ENCODE measurements at places on chromosomes 2 and 18.

DNA sequence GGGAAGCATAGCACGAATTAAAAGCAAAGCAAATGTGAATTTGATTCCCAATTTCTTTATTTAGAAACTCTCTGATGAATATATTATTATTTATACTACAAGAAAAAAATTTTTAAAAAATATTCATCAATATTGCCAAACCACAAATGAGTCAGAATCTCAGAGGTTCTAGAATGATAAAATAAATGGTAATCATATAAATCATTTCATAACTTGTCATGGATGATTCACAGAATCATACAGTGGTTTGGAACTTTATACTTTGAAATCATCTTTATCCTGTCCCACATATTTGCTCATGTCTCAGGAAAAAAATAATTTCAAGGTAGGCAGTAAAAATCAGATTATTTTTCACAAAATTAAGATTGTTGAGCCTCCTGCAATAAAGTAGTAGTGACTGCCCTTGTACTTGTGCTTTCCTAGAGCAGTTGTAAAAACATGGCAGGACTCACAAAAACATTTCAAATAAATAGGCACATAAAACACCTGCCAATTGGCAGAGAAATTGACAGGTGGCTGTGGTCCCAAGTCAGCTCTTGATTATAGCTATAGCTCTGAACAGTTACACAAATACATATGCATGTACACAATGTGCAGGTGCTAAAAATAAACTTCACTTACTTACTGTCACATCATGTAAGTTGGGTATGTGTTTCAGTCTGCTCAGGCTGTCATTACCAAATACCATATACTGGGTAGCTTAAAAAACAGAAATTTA is 273.9 kb upstream of the SESTD1 start:
- no peak for DNase-seq

- no peak for DNase-seq
Observed at GRCh38 chr18:79584491-79585394, 94.9 kb upstream of the CTDP1 start.

DNA sequence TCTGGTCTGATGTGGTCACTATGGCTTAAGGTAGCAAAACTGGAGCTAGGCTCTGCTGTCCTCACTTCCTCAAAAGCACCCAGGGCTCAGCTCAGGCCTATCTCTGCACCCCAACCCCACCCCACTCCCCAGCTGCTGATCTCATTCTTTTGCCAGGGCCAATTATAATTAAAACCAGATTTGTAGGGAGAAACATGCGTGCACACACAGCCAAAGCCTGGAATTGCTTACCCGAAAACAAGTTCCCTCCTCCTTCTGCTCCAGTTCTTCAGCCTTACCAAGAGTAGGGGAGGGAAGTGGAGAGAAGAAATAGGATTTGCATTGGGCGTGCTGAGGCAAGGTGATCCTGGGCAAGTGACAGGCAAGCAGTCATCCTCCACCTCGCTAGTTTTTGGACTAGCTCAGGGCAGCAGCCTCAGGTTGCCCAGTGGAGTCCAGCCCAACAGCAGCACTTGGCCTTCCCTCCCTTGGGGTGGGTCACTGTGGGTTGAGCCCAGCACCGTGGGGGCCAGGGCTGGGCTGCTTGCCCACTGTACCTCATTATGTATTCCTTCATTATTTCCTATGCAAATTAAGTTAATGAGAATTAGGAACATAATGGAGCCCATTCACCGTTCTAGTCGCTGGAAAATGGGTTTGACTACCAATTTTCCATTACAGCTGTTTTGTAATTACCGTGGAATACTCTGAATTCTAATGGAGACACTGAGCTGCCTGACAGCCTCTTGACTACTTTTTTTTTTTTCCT is 199.1 kb upstream of the CELF4 start:
- DNase-seq, result no peak

- no peak for DNase-seq
Observed at GRCh38 chr18:55406451-55406991, 181.5 kb downstream of the TCF4 start.

GRCh38 chr2:69184224-69184623 is 171.2 kb downstream of the ANTXR1 start:
- no peak for DNase-seq

DNA sequence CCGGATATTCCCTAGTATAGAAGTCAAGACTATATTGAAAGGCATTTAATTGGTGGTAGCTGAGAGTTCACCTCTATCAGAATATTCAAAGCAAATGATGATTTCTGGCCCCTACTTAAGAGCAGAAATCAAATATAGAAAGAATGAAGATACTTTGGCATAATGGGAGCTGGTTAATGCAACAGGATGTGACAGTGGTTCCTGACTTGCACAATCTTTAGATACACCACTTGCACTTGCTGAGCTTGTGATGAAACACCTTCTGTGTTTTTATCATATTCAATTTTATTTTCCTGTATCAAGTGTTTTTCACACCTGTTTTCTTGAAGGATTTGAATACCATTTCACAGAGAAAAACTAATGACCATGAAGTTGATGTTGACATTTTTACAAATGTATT is 124.1 kb upstream of the CDH19 start:
- no peak for DNase-seq

DNA sequence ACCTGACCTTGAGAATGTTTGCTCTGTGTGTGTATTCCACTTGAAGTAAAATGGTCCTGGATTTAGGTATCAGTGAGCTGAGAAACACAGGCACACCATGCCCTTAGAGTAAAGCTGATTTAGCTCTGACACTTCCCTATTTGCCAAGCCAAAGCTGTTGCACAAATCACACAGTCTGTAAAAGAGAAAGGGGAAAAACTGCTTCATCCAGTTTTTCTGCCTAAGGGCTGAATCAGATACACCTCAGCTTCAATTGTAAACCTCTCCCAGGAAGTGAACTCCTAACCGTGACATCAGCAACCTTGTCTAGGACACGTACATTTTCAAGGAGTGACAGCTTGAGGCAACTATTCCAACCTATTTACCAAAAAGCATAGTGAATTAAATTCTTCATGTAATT is 150.4 kb downstream of the NR4A2 start:
- DNase-seq, result no peak

- DNase-seq, result no peak
Observed at GRCh38 chr2:217706095-217706494, 296.7 kb downstream of the TNS1 start.

- DNase-seq, result no peak
Observed at GRCh38 chr18:68847219-68847837, 49.4 kb downstream of the CCDC102B start.

GRCh38 chr2:96148410-96149217 is 3.4 kb upstream of the DUSP2 start:
- DNase-seq, result peak; percentile 97

DNA sequence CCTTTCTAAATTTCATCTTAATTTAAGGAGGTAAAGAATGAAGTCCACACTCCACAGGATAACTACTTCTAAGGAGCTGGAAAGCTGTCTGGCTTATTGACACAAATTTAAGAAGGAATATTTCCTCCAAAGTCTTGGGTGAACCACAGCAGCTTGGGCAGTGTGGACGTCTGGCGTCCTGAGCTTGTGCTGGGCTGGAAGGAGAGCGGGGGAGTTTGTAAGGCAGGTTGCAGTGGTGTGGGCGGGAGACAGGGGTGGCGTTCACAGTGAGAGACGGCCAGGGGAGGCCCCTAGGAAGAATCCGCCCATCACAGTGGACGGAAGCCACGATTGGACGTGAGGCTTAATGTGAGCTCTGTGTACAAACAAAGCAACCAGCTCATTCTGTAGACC is 25.7 kb downstream of the ADI1 start:
- DNase-seq, result no peak

DNA sequence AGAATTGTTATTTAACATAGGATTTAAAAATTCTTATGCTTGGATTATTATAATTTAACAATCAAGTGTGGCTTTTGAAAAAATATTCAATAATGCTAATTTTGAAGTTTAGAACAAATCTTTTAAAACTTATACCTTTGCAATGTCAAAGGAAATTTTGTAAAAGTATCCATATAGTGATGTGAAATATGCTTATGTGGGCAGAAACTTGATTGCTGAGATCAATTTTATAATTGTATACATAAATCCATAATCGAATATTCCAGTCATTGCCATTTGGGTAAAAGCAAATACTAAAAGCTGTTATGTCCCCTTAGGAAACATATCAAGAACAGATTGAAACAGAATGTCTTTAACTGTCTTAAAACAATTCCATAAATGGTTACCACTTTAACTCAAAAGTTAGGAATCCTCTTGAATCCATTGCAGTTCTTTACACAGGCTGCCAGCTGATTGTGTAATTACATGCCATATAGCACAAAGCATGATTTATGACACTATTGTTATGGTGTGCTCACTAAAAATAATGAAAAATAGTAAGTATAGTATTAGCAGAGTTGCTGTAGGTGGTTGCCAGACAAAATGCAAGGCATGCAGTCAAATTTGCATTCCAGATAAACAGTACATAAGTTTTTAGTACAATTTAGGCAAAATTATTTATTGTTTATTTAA is 24.2 kb downstream of the PLCL1 start:
- DNase-seq, result no peak

GRCh38 chr2:109377976-109378375 is 235.8 kb downstream of the SEPTIN10 start:
- no peak for DNase-seq

GRCh38 chr2:158928515-158928914 is 39.9 kb upstream of the TANC1 start:
- no peak for DNase-seq

GRCh38 chr2:152376968-152377367 is 42.0 kb downstream of the FMNL2 start:
- DNase-seq, result no peak

- DNase-seq, result no peak
Observed at GRCh38 chr2:206615417-206616089, 26.7 kb upstream of the FAM237A start.

GRCh38 chr18:48740068-48740440 is 201.2 kb downstream of the CTIF start:
- no peak for DNase-seq

DNA sequence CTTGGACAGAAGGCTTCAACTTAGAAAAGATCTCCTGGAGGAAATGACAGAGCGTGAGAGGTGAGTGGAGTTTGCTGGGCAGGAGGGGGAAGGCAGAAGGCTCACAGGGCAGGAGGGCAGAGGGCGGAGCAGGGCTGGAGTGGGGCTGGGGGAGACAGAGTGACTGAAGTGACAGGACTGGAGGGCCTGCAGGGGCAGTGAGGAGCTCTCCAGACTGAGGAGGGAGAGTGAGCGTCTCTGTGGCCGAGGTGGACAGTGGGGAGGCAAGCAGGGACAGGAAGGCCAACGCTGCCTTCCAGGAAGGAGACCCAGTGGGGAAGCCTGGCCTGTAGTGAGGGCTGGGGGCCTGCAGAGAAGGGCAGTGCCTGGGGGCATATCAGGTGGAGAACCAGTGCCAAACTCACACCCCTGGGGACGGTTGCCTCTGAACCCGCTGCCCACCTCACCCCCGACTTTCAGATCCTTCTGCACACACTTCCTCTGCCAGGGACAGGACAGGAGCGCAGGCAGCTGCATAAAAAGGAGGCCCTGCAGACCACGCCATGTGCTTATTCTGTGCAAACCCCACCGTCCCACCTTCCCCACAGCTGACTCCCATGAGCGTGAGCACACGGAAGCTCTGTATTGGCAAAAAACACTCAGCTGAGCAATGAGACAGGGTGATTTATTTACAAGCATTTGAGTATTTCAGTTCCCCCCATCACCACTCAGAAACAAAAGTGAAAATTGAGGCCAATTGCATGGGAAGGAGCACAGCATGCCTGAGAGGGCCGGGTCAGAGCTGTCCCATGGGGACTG is 244.3 kb downstream of the FAM210A start:
- DNase-seq, result no peak

DNA sequence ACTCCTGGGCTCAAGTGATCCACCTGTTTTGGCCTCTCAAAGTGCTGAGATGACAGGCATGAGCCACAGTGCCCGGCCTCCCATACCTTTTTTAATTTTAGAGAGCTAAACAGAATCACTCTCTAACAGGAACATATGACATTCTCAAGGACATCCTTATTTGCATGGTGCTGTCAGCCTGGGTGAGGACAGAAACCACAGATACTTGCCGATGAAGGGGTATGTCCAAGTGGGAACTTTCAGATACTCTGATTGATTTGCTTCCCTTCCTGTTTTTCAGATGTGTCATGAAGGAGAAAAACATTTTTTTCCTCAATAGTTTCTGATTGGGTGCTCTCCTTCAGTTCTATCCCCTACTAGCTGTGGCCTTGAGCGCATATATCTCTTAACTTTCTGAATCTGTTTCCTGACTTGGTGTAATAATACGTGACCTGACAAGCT is 49.6 kb downstream of the MYO3B start:
- DNase-seq, result no peak

GRCh38 chr2:28439763-28440162 is 47.1 kb downstream of the FOSL2 start:
- DNase-seq, result no peak

DNA sequence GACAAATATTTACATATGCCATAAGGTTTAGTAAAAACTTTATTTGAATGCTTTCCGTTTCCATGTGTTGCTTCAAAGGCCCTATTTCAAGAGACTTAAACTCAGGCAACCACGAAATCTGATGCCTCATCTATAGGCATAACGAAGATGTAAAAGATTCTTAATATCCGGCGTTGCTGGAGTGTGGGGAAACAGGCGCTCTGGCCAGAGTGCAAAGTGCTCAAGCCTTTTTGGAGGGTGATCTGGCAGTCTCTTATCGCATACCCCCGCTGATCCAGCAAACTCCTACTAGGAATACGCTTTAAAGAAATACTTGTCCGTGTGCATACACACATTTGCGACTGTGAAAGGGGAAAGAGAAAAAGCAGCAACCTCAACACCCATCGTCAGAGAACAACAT is 108.8 kb downstream of the NOL10 start:
- no peak for DNase-seq

DNA sequence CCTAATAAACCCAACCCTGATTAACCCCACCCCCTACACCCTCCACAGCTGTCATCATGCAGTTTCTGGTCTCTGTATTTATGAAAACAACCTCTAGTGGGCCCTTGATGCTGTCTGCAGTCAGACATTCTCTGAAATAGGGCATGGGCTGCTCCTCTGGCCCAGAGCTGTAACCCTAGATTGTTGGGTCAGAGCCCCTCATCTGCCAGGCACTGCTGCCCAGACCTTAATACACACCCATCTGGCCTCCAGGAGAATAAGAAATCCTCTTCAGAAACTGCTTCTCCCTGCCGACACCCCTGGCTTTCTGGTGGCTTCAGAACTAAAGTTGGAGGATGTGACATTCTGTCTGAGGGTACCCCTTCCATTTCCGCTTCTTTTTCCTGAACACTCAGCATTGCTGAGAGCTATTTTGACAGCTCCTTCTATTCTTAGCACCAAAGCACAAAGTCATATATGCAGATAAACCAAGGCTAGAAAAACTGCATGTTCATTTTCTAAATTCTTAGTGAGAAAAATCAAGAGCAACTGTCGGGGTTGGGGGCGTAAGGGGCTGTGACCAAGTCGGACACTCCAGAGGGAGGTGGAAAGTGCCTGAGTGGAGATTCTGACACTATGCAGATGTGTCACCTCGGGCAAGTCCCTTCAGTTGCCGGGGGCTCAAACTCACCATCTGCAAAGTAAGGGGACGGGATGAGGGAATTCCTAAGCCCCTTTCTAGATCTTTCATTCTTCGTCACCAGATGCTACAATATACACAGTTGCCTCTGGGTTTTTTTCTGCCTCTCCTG is 28.7 kb downstream of the SRSF7 start:
- DNase-seq, result peak; percentile 25

All from CD4-positive, alpha-beta T cell treated with Interleukin-6 for 4 hours (primary cell).